ENCODE measurements at places on chromosomes 13 and 19.

- DNase-seq = no peak
These were observed 65.1 kb downstream of the SIAH3 start for GRCh38 chr13:45786293-45786920.

DNA sequence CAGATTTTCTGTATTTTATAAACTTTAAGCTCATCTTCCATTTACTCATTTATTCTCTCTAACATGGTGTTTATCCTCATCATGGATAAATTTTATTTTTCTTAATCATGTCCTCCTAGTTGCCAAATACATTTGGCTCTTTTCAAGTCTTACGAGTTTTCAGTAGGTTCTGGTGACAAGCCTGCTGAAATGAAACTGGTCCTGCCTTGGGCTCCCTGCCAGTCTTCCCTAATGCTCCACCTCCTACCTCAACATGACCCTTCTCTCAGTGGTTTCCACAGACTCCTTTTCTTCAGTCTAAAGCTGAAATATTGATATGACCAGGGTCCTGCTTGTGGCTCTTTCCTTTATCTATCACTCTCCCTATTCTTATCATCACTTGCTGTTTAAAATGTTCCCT lies 81.2 kb downstream of the TRPC4 start:
- no peak for DNase-seq

- DNase-seq = peak; percentile 67
These were observed 18.4 kb upstream of the RUBCNL start for GRCh38 chr13:46405457-46405856.

DNA sequence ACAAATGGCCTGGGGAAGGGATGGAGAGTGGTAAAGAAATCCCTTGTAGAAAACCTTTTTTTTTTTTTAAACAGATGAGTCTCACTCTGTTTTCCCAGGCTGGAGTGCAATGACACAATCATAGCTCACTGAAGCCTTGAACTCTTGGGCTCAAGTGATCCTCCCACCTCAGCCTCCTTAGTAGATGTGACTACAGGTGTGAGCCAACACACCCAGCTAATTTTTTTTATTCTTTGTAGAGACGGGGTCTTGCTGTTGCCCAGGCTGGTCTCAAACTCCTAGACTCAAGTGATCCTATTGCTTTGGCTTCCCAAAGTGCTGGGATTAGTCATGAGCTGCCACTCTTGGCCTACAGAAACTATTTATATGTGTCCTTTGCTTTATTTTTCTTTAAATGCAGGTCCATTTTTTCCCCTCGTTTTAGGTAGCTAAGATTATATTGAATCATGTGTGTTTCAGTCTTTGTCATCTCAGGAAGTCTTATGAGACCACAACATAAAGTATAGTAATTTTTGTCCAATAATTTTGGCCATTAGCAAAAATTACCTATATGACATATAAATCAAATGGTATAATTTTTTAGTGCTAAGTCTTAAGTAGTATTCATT lies 10.5 kb downstream of the LPAR6 start:
- DNase-seq = no peak

DNA sequence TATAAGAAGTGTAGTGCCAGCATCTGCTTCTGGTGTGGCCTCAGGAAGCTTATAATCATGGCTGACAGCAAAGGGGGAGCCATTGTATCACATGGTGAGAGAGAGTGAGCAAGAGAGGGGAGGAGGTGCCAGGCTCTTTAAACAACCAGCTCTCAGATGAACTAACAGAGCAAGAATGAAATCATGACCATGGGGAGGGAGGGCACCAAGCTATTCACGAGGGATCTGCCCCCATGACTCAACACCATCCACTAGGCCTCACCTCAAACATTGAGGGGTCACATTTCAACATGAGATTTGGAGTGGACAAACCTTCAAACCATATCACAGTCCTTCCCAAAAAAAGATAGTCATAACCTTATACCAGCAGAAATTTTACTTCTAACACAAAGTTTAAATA lies 174.0 kb downstream of the GPC5 start:
- DNase-seq = no peak

- DNase-seq = peak; percentile 48
These were observed 607.6 kb downstream of the FGF9 start for GRCh38 chr13:22278336-22278929.

DNA sequence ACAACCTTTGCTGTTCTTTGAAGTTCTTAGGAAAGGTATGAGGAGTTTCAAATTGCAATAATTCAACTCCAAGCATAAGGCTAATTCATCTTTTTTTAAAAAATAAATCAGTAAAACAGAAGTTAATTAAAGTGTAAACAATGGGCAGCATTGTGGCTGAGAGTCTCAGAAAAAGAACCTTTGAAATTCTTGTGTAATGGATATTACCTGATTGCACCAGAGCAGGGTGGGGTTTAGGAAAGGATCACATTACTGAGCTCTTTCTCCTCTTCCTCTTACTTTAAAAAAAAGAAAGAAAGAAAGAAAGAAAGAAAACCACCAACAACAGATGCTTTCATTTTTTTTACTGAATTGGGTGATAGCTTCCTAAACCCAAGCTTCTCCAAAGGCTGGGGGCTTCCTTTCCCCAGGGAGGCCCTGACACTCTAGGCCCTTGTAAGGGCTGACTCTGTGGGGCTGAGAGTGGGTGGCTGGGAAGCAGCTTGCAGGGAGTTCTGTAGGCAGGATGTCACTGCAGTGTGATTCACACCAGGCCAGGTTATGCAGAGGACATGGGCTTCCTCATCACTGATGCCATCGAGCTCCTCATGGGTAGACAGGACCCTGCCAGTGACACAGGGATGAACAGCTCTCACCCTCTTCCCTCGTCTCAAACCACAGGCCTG lies 564.5 kb downstream of the FGF9 start:
- peak; percentile 47 for DNase-seq

- no peak for DNase-seq
These were observed 81.4 kb upstream of the IRS2 start for GRCh38 chr13:109867766-109868165.

- no peak for DNase-seq
These were observed 8.3 kb downstream of the F7 start for GRCh38 chr13:113113846-113114271.

DNA sequence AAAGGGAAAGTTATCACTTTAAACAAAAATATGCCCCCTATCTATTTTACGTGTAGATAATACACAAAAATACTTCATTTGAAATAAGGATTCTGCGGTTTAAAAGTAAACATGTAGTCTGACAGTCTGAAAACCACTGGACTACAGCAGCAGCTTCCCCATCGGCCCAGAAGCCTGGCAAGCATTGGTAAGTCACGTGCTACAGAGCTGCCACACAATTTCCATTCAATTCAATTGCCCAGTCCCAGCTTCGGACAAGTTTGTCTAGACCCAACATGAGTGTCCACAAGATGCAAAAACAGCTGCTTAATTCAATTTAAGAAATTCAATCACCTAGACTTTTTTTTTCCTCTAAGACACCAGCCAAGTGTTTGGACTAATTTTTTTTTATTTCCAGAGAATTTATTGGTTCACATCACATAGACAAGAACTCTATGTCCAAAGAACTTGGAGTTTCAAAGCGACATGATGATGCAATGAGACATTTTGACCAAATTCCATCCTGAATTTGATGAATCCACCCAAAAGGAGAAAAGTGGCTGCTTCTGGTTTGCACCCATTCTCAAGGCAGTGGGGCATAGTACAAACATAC lies 458.9 kb downstream of the COG6 start:
- no peak for DNase-seq

DNA sequence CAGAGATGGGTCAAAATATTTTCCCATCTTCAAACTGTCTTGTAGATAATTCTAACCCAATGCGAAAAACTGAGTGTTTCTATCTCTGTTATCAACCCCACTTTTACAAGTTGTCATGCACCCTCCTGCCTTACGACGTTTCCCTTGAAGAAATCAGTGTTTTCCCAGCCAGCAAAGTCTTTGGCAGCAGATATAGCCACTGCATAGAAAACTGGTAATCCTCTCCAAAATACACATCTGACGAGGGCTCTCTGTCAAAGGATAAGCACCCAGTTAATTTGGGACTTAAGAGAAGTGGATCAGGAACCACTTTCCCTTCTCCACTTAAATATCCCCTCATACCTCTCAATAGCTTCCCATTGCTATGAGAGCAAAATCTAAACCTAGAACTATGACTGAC lies 351.9 kb upstream of the MIR17HG start:
- DNase-seq = no peak

GRCh38 chr13:43374621-43375020 lies 351.2 kb downstream of the DNAJC15 start:
- DNase-seq = peak; percentile 82

GRCh38 chr19:39768786-39769185 lies 9.9 kb upstream of the LEUTX start:
- no peak for DNase-seq

DNA sequence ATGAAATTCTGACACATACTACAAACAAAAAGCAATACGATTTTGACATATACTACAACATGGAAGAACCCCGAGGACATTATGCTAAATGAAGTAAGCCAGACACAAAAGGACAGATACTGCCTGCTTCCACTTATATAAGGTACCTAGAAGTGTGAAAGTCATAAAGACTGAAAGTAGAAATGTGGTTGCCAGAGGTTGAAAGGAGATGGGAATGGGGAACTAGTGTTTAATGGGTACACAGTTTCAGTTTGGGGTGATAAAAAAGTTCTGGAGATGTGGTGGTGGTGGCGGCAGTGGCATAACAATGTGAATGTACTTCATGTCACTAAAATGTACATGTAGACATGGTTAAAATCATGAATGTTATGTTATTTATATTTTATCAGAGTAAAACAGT lies 12.1 kb upstream of the NDFIP2 start:
- DNase-seq = no peak

GRCh38 chr13:22748866-22749577 lies 431.8 kb upstream of the SGCG start:
- DNase-seq = no peak

- no peak for DNase-seq
These were observed at the start of gene LGALS16 for GRCh38 chr19:39655613-39656012. Gene LGALS16, plus strand, starts transcription at chr19:39655913. Its CDS starts 49 bp downstream, at chr19:39655962.

DNA sequence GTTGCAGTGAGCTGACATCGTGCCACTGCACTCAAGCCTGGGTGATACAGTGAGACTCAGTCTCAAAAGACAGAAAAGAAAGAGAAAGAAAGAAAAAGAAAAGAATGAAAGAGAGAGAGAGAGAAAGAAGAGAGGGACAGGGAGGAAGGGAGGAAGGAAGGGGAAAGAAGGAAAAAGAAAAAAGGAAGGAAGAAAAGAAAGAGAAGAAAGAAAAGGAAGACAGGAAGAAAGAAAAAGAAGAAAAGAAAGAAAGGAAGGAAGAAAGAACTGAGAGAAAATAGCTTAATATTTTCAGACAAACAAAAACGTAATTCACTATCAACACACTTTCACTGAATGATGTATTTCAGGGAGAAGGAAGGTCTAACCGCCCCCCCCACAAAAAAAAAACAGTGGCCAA lies 39.3 kb downstream of the ESD start:
- no peak for DNase-seq

DNA sequence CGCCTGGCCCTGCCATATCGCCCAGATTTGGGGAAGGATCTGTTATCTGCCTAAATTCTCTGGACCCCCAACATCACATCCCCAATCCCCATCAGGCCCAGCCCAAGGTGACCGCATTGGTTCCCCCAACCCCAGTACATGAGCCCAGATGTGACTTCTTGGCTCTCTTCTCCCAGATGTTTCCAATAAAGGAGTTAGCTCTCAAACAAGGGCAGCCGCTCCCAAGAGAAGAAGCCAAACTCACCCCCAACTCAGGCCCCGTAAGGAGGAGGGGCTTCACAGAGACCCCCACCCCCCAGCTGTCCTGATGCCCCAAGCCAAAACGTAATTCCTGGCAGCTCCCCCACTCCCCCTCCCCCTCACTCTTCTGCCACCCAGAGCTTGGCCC lies 6.9 kb downstream of the FBN3 start:
- no peak for DNase-seq

GRCh38 chr19:15248648-15249527 lies 16.6 kb upstream of the EPHX3 start:
- DNase-seq = no peak
